ENCODE measurements at places on chromosomes 1 and 21.

GRCh38 chr21:26070822-26071425, 99.6 kb downstream of the APP start:
- DNase-seq, result peak; percentile 73

- no peak for DNase-seq
These were observed 7.3 kb downstream of the SLC1A7 start for GRCh38 chr1:53134961-53135734.

DNA sequence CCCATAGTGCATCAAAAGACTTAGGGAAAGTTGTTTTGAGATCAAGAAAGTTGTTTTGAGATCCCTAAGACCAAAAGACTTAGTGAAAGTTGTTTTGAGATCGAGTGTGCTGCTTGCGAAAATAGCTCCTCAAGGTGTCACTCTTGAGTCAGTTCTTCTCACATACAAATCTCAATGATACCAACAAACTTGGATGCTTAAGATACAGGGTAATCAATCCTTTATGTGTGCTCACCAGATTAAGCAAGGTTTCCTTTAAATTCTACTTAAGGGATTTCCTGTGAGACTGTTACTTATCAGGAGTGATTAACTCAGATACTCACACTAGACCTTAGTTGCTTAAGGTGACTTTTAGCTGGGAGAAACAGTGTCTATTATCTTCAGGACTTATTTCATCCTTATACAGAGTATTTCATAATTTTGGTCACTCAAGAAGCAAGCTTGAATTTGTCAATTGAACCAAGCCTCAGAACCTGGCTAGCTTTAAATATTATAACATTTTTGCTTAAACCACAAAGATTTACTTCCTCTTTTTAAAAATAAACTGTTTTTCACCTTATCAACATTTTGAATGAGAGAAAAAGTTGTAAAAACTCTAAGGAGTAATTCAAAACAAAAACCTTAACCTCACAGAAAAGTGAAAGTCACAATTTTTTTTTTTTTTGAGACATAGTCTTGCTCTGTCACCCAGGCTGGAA, 8.0 kb upstream of the RLF start:
- DNase-seq, result peak; percentile 68

DNA sequence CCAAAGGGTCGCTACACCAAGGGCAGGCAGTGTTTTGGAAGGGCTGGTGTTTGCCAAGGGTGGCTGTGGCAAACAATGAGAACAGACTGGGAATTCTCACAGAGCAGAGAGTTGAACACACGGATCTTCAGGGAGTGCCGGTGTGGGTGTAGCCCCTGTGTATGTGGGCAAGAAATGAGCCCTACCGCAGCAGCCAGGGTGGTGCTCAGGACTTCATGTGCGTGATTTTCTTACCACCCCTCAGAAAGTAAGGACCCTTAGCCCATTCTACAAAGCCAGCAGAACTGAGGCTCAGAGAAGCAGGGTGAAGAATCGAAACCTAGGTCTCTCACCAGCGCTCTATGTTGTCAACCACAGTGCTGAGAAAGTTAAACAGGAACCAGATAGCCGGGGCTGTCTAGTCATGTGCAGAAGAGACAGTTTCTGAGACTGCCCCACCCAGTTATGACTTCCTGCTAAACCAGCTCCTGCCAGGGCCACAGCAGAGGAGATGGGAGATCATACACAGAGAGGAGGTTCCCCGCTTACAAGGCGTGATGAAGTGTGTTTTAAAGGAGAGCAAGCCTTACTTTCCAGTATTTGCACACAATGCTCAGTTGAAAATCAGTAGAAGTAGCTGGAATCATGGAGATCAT, 21.9 kb upstream of the MORC3 start:
- DNase-seq, result no peak

DNA sequence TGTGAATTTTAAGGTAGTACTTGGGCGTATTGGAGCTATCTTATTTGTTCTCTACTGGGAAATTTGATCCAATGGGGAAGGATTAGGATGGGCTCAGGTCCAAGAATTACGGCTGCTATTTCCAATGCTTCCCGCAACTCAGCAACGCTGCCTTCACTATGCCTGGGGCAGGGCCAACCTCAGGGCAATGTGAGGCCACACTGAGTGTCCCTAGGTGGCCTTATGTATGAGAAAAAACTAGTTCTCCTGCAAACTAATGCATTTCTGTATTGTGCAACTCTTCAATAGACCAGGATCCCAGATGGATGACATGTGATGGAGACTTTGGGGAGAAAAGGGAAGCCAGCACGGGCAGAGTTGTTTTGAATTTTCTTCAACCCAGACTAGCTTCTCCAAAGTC, 168.1 kb downstream of the DUSP10 start:
- no peak for DNase-seq

DNA sequence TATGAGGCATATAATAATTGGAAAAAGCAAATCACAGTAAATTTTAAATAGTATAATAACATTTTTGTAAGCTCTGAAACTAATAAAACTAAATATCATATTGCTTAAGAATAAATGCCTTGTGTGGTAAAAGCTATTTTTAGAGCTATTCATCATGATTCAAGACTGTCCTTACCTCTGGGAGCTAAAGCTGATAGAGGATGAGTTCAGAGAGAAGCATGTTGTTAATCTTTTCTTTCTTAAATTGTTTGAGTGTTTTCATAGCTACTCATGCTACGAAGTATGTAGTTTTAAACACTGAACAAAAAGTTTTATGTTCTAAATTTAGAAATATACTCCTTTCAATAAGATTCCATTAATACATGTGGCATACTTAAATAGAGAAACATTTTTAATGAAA, 30.5 kb downstream of the IFI16 start:
- peak; percentile 85 for DNase-seq

GRCh38 chr1:25131794-25132193, 100.5 kb downstream of the SYF2 start:
- no peak for DNase-seq

DNA sequence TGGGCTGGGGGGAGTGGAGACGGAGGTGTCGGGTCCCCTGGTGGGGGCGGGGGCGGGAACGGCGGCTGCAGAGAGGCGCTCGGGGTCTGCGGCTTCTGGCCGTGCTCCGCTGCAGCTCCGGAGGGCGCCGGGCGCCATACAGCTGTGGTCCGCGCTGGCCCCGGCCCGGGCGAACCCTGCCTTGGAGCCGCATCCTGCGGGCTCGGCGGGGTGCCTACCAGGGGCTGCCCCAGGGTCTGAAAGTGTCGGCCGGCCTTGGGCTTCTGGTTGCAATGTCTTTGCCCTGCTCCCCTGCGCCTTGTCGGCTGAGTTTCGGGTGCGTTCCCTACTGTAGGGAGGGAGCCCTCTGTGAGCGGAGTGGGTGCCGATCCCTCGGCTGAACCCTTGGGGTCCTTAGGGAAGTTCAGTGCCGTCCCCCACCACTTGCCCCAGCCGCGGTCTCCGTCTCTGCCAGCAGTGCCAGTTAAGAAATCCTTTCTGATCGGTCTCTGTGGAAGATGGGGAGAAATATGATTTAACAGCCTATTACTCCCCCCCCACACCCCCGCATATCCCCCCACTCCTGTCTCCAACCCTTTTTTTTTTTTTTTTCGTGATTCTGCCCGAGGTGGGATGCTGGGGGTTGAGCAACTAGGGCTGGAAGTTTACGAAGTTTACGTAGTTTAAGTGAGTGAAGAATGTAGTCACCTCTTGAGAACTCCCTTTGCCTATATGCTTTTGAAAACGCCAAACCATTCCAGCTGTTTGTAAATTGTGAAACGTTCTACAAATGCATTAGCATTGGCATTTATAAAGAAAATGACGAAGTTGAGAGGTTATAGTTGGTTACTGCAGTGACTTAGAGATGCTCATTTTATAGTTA, 588 bp downstream of the NEXN start:
- peak; percentile 57 for DNase-seq

DNA sequence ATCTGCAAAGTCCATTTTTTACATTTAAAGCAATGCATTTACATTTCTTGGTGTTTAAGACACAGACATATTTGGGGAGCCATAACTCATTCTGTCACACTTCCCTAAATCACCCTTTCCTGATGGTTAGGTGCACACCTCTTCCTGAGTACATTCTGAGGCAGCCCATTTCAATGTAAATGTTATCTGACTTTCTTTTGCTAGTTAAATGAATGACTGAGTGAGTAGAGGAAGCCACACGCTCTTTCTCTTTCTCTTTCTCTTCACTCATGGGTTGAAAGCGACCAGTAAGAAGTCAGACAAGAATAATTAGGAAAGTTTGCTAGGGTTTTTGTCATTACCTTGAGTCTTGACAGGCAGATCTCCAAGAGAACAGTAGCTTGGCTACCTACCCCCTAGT, 143.1 kb downstream of the S1PR1 start:
- no peak for DNase-seq

GRCh38 chr21:16330082-16330907, 600.5 kb downstream of the USP25 start:
- DNase-seq, result peak; percentile 69

GRCh38 chr1:69263921-69264391, 303.8 kb upstream of the LRRC7 start:
- DNase-seq, result no peak

DNA sequence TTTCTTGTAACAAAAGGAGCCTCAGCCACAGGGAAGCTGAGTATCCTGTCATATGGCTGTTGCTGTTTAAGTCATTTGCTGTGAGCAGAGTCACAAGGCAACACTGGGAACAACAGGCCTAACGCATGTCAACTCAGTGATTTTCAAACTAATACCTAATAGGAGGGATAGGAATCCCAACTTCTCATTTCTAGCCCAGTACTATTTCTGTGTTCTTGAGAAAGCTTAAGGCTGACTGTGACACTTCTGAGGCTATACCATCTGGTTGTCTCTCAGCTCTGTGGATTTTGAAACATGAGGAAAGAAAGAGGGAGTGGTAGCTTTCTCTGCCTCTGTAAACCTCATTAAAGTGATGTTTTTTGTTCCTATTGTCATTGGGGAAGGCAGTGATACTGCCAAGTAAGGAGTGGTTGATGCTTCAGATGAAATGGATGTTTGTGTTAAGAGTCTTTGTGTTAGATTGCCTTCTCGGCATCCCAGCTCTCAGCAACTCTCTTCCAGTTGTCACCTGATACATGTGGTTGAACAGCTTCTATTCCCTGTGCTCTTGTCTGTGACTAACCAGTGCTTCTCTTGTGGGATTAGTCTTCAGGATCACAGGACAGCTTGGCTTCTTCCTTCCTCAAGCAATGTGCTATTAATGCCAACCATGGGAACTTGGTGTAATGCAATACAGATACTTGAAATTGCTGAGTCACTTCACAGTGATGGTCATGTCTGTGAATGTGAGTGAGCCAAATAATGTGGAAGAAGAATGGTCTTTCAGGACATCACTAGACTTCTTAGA, 166.8 kb upstream of the IVNS1ABP start:
- DNase-seq, result peak; percentile 50
